Urothelium cell line (cell line): ENCODE measurements at places on chromosomes 3 and 15.
A peak's percentile ranks its signal among the peaks of the same experiment; 100 is the strongest.

DNA sequence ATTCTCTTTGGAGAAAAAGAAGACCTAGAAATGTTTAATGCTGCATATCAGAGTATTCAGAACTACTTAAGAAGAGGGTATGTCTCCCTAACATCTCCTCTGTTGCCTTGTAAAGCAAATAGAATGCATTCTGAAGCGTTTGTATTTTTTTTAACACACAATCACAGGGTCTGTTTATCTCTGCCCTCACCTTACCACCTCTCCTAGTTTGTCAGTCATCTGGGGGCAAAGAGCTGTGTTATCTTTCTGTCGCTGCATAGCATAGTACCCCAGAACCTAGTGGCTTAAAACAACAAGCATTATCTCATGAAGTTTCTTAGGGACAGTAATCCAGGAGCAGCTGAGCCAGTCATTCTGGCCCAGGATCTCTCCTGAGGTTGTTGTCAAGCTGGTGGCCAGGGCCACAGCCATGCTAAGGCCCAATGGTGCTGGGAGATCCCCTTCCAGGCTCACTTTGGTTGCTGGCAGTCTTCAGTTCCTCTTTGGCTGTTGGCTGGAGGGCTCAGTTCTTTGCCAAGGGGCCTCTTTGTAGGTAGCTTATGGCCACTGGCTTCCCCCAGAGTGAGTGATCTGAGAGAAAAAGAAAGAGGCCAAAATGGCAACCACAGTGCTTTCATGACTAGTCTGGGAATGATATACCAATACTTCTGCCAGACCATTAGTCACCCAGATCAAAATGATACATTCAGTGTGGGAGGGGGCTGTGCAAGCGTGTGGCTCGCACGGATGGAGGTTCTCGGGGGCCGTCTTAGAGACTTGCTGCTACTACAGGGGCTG is 17.8 kb downstream of the EDEM1 start:
- DNase-seq, result no peak

DNA sequence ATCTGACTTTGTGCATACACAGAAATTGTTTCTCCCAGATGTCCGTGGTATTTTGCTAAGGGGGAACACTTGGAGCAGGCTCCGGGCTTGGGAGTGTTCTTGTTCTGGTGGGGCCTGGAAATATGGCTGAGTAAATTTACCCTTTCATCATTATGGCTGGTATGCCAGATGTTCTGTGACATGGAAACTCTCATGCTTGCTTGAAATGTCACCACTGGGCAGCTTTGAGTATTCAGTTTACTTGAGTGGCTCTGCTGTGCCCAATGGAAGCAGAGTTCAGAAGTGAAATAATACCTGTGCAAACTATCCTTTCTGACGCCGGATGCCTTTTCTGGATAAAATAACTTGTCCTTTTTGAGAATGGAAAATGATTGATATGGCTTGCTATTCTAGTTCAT is 283.6 kb upstream of the TPM1 start:
- no peak for DNase-seq

GRCh38 chr3:87625876-87626275 is 349.5 kb upstream of the POU1F1 start:
- no peak for DNase-seq

- DNase-seq, result no peak
Observed at GRCh38 chr3:25035526-25035925, 392.5 kb upstream of the RARB start.

DNA sequence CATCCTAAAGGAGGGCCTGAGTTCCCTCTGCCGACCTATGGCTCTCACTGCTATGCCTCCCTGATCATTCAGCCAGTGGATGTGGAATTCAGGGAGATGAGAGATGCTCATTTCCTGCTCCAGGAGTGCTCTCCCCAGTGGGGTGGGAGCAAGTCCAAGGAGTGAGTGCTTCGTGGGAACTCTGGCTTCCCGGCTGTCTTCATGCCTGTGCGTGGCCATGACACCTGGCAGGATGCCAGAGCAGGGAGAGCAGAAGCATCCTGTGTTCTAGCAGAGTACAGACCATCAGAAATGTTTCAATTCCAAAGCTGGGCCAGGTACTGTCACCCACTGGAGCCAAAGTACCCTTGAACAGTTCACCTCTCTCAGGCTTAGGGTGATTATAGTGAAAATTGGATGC is 45.1 kb downstream of the APH1B start:
- DNase-seq, result no peak

GRCh38 chr3:853489-853888 is 239.3 kb upstream of the CNTN6 start:
- no peak for DNase-seq

- no peak for DNase-seq
Observed at GRCh38 chr3:114103181-114103580, 46.6 kb downstream of the QTRT2 start.

DNA sequence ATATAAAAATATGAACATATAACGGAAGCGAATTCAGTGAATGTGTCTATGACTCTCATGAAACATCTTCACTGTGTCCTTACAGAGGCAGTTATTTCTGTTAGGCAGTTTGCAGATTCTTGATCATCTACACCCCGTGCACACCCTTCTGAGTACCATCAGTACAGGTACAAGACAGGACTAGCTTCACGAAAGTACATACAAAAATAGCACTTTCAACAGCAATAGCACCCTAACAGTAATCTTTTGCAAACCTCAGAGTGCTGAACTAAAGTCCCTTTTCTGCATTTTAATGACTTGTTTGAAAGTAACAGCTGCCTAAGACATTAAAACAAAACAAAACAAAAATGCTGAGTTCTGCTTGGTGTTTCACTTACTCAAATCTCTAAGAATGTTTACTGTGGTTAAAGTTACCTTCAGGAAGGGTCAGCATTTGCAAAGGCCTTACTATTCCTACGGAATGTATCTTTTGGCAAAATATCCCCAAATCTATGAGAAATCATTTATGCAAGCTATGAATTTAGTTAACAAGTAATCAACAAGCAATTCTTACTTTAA is 104.1 kb downstream of the CNTN3 start:
- no peak for DNase-seq

GRCh38 chr3:195348426-195349115 is 77.6 kb upstream of the XXYLT1 start:
- no peak for DNase-seq

- no peak for DNase-seq
Observed at GRCh38 chr3:136690599-136690998, 61.6 kb downstream of the STAG1 start.

- no peak for DNase-seq
Observed at GRCh38 chr3:14201940-14202684, 23.5 kb downstream of the LSM3 start.

- DNase-seq, result no peak
Observed at GRCh38 chr3:51445544-51446280, 54.1 kb downstream of the DCAF1 start.

DNA sequence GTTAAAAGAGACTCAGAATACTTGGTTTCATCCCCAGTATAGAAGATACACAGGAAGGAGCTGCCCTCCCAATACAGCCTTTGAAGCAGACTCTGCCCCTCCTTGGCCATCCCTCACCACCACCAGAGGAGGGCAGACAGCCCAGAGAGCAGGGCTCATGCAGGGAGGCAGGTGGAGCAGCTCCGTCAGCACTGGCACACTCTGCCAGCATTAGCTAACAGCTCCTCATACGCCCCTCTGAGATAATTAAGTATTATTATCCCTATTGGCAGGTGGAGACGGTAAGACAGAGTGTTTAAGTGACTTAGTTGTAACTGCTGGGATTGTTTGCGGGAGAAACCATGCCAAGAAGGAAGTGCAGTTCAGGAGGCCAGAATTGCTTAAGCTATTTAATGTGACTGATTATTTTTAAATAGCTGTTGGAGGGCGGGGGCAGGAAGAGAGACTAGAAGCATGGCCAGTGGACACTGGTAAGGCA is 434.0 kb downstream of the EPHB1 start:
- no peak for DNase-seq

- no peak for DNase-seq
Observed at GRCh38 chr3:130243808-130244207, 101.7 kb upstream of the COL6A5 start.

- no peak for DNase-seq
Observed at GRCh38 chr3:184241447-184242296, 7.1 kb downstream of the ALG3 start.

GRCh38 chr3:178655488-178655887 is 119.3 kb downstream of the KCNMB2 start:
- no peak for DNase-seq

GRCh38 chr3:184485906-184486305 is 75.7 kb upstream of the EPHB3 start:
- no peak for DNase-seq

DNA sequence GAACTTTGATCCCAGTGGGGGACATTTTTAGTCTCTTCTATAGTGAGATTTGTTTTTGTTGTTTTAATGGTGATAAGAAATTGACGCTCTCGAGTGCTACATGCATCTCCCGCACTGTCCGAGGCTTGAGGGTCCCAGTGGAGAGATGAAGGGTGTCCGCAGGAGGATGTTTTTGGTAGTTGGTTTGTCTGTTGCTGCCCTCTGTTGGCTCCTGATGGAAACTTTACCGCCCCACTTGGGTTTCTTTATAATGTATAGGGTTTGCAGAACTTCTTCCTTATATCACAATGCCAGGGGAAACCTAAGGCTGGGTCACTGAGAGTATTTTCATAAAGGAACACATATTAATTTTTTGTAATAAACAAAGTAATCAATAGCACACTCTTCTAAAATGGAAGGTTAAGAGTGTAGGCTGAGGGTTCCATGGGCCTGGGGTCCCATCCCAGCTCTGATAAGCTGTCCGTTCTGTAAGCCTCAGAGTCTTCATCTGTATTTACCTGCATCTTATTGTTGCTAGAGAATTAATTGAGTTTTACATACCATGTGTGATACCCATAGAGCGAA is 185.3 kb upstream of the FEZF2 start:
- peak; percentile 34 for DNase-seq

- DNase-seq, result no peak
Observed at GRCh38 chr15:63969652-63970421, 76.4 kb downstream of the DAPK2 start.

DNA sequence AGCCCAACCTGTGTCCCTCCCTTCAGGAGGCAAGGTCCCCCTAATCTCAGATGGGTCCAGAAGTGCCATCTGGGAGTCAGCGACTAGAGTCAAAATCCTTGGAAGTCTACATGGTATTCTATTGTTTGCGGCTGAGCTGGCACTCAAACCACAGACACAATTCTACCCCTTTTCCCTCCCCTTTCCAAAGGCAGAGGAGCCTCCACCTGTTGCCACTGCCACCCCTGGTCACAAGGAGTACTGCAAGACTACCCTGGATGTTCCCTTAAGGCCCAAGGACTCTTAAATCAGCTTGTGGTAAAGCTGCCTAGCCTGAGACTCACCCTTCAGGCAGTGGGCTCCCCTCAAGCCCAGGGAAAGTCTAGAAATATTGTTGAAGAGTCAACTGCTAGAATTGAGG is 4.3 kb upstream of the OR5H6 start:
- no peak for DNase-seq

DNA sequence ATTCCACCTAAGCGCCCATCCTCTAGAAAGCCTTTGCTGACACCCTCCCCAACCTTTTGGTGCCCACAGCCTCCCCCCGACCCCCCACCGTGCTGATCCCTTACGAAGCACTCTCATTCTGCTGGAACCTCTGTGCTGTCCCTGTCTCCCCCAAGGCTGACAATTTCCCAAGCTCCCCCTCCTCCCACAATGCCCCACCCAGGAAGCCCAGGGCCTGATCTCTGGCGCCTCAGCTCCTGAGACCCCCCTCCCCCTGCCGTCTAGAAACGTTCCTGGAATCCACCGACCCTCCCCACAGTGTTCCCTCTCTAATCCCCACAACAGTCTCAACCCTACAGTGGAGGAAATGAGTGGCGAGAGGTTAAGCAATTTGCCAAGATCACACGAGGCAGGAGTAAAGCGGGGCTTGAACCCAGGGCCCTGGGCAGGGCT is 18.3 kb downstream of the MYL3 start:
- no peak for DNase-seq
